Stimulated activated CD8-positive, alpha-beta memory T cell treated with anti-CD3 and anti-CD28 coated beads, Interleukin-15, amount 100 ng/mL, for 48 hours (primary cell): ENCODE measurements at places on chromosomes 7 and 10.

DNA sequence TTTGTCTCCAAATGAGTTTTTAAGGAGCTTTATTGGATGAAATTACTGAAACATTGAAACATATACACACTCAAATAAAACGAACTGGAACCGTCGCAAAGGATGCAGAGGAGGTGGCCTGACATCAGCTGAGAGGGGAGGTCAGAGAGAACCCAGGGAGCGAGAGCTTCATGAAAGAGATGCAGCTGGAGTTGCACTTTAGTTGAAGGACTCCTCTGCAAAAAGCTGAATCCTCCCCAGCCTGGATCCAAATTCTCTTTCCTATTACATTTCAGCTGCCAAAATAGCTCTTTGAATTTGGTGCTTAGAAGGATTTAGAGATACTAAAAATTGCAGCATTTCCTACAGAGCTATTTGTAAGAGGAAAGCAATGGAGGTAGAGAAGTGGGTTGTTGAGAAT, 140.0 kb upstream of the DPP6 start:
- DNase-seq: no peak

DNA sequence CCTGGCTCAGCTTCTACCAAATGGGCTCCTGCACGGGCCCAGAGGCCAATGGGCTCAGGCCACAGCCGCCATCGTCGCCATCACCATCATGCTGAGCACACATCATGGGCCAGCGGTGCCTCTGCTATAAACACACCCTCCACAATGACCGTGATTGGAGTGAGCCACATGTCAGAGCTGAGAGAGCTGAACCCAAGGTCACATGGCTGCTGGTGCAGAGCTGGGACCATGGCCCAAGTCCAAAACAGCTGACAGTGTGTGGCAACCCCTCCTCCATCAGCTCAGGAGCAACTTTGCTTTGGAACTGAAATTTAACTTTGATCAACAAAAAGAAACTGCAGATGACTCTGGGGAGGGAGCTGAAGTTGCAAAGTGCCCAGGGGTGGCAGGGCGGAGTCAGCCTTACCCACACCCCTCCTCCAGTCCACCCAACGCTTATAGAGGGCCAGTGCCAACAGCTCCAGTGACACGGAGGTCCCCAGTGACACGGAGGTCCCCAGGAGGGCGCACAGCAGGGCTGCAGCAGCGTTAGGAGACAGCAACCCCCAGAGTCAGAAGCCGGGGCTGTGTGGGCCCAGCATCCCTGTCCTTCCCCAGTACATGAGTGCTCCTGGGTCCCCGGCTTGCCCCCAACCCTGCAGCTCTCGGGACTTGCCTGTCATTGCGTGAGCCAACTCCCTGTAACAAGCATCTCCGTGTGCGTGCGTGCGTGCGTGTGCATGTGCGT, 249.6 kb downstream of the ELFN1 start:
- DNase-seq: no peak

GRCh38 chr10:34906067-34906965, 91.2 kb upstream of the PARD3 start:
- no peak for DNase-seq

DNA sequence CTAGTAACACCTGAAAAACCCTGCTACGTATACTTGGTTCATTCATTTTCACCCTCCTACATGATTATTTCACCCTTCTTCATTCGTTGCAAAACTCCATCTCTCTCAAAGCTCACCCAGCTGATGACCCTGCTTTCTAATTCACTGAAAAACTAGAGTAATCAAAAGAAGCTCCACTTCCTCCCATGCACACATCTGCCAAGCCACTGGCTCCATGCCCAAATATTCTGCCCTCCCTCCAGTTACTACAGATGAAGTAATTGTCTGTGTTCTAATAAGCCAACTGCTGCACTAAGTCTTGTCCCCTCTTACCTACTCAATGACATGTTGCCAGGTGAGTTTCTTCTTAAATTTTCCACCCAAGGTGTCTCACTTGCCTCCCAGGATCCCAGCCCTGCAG, 96.9 kb upstream of the CCDC71L start:
- no peak for DNase-seq

DNA sequence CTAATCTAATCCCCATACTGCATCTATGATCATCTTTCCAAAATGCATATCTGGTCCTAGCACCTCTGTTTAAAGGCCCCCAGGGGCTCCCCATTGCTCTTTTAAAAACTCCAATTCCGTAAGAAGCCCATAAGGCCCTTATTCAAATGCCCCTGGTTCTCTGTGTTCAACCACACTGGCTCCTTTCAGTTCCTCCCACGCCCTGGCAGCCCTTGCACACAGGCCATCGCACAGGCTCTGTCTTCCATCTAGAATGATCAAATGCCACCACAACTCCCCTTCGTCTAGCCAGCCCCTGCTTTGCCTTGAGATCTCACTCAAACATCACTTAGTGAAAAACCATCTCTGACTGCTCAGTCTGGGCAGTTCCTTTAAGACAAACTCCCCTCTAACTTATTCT, 112.9 kb upstream of the LYZL2 start:
- DNase-seq: peak; percentile 35

- DNase-seq: no peak
Measured at GRCh38 chr10:44462338-44462914, 77.5 kb upstream of the CXCL12 start.
